ENCODE measurements at places on chromosomes 16 and 17.

GRCh38 chr16:74216319-74216718 lies 80.3 kb upstream of the PSMD7 start:
- no peak for DNase-seq

DNA sequence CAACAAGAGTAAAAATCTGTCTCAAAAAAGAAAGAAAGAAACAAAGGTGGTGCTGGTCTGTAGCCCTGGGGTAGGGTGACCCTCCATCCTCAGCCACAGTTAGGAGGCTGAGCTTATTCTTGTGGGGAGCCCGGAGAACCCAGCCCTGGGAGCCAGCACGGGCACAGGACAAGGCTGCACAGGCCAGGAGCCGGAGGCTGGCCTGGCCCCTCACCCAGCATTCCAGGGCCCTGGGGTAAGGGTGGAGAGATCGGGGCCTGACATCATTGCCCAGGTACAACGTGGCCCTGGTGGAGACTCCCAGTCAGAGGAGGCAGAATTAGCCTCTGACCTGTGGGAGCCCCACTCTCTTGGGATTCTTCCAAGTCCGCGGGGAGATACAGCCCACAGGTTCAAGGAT lies 10.3 kb upstream of the KRT17 start:
- no peak for DNase-seq

GRCh38 chr17:76307966-76308338 lies at the start of gene QRICH2:
TSS of gene QRICH2 (minus strand) at chr17:76308276. CDS start at chr17:76307998, 278 bp downstream.
- no peak for DNase-seq

DNA sequence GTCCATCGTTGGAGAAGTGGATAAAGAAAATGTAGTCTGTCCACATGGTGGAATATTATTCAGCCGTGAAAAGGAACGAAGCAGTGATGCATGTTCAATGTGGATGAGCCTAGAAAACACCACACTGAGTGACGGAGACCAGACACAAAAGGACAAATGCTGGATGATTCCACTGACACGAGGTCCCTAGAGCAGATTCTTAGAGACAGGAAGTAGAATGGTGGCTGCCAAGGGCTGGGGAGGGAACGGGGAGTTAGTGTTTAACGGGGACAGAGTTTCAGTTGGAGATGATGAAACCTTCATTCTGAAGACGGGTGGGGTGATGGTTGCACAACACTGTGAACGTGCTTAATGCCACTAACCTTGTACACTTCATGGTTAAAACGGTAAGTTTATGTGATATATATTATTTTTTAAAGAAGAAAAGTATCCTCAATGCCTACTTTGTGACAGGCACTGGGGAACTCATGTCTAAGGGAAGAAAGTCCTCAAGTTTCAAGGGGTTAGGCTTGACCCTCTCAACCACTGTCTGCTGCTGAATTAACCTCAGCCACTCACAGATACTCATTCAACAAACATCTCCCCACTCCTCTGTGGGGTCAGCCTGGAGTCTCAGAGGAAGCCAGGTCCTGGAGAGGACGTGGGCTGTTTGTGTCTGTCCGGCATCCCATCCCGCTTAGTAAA lies 17.6 kb downstream of the C16orf74 start:
- DNase-seq, result no peak

DNA sequence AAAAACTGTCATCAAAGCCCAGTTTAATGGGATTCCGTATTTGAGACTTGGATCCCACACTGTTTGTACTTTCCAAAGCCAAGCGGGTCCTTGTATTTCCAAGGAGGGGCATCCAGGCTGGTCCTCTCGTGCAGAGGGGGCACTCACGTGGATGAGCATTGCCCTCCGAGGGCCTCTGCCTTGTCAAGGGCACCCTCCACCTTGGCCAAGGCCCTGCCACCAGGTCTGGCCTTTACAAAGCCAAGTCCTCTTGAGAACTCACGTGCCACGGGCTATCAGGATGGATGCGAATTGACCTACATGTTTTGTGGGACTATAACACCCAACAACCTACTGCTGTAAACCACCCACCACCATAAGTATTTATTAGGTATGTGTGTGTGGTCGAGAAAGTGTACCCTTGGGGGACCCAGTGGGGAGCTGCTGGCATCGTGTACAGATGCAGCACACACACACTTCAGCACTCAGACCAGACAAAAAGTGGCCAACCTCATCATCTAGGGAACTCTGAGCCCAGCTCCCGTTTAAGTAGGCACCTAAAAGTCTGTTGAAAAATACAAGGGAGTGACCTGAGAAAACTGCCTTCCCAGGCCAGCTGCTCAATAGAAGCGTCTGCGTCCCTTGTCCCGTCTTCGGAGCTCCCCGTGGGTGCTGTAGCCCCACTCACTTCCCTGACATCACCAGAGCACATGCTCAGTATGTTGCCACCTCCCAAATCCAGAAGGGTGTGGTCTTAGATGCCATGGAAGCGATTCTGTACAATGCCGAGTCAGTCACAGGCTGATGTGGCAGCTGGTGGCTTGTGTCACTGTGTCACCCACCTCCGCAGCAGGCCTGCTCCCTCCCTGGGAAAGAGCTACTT lies 12.9 kb downstream of the MAP1LC3B start:
- no peak for DNase-seq

- DNase-seq, result no peak
Observed at GRCh38 chr17:50715471-50715870, 3.9 kb upstream of the LUC7L3 start.

DNA sequence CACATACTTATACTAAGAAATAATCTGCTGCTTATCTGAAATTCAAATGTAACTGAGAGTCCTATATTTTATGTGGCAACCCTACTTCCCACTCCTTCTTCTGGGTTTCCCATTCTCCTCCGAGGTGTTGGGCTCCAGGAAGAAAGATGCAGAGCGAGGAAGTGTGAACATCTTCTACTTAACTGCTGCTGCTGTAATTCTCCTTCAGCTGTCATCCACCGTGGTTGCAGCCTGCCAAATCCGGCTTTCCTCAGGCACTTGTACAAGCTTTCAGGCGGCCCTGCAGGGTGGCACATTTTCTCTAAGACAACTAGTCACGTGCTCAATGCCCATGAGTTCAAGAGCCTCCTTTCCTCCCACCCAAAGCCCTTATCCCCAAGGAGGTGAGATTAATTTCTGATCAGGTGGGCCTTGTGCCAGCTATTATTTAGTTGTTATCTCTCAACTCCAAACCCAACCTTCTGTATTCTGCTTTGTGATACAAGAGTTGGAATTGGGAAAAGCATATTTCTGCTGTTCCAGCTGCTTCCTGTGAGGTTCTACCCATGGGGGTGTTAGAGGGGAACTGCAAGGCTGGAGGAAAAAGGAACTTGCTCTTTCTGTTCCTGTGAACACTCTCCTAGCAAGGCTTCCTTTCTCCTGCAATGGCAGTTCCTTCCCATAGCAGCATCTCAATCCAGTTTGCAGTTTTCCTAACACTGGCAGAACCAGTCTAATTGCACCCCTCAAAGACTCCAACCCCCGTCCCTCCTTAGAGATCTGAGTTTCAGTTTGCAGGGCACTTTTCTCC lies 67.6 kb upstream of the RBBP6 start:
- DNase-seq, result no peak

DNA sequence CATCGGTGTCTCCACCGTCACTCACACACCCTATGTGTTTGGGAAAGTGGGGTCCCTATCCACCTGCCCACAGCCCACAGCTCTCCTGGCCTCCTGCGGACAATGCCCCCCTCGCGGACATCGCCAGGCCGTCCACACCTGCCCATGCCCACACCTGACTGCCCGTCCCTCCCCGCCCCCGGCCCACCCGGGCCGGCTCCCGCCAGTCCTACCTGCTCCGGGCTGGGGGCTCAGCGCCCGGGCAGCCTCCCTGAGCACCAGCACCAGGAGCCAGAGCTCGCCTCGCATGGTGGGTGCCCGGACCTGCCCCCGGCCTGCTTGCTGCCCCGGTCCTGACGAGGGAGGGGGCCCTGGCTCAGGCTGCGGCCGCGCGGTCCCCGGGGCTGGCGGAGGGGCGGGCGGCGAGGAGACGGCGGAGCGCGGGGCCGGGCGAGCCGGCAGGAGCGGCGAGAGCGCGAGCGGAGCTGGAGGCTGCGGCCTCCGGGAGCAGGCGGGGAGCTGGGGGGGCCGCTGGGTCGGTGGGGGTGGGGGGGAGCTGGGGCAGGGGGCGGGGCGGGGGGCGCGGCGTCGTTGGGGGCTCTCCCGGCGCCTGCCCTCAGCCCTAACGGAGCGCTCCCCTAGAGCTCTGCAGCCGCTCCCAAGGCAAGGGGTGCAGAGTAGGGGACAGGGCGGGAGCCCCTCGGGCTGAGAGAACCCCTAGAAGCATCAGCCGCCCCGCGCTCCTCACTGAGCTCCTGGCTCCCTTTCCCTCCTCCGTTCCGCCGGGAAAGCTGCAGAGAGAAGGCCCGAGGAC lies at the start of gene PLXDC1:
TSS of gene PLXDC1 (minus strand) at position 488 of the 793 bp plus-strand sequence. CDS start at position 288, 200 bp downstream.
- DNase-seq, result no peak

DNA sequence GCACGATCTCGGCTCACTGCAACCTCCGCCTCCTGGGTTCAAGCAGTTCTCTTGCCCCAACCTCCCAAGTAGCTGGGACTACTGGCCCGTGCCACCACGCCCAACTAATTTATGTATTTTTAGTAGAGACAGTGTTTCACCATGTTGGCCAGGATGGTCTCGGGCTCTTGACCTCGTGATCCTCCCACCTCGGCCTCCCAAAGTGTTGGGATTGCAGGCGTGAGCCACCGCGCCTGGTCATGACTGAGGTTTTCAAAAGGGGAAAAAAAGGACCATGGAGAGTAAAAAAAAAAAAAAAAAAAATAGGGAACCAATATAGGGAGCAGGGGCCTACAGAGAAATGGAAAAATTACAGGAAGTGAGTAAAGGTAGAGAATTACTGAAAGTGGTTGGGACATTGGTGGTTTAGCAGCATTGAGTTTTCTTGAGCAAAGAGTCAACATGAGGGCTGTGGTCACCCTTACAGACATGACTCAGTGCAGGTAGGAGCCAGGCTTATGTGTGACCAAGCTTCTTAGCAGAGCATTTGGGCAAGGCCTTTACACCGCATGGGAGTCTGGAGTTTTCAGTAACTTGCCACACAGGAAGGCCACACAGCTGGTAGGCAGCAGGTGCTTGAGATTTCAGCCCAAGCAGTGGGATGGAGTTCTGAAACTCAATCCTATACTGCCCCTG lies 447.3 kb downstream of the HS3ST3B1 start:
- DNase-seq, result no peak

- DNase-seq, result no peak
Observed at GRCh38 chr16:3961449-3961849, 80.9 kb upstream of the CREBBP start.

DNA sequence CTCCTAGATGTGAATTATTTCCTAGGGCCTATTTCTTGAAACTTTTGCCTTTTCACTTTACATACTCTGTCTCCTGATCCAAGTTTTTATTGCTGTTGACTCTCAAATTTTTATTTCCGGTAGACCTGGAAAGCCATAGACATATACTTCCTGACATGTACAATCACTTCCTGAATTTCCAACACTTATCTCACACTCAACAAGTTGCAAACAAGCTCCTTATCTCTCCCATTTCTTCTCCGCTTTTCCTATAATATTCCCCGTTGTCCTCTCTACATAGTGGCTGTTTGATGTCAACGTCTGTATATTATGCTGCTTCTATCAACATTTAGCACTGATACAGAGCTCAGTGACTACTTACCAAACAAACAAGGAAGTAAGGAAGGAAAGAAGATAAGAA lies 59.3 kb downstream of the IKZF3 start:
- DNase-seq, result no peak

DNA sequence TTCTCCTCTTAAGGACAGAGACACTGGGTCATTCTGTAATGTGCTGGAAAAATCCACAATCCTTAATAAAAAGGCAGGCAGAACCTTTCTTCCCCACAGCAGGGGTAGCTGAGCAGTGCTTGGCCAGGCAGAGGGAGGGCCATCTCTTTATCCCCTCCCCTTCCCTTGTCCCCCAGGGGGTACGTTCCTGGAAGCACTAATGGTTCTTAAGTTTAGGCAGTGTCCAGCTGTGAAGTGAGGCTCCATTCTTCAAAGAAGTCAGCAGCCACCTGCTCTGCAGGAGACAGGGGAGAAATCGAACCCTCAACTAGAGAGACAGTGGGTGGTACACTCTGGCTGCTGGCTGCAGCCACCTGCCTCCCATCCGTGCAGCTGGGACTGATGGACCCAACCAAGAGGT lies 533.9 kb upstream of the CDH11 start:
- no peak for DNase-seq

- no peak for DNase-seq
Observed at GRCh38 chr17:45096141-45096540, 35.0 kb downstream of the NMT1 start.

GRCh38 chr16:78552716-78553115 lies 453.3 kb downstream of the WWOX start:
- DNase-seq, result no peak

- DNase-seq, result no peak
Observed at GRCh38 chr16:5706211-5706610, 608.6 kb upstream of the EEF2KMT start.

GRCh38 chr17:57986841-57987580 lies 1.0 kb downstream of the VEZF1 start:
- peak; percentile 60 for DNase-seq

- DNase-seq, result no peak
Observed at GRCh38 chr16:77223184-77223583, 24.0 kb downstream of the SYCE1L start.

DNA sequence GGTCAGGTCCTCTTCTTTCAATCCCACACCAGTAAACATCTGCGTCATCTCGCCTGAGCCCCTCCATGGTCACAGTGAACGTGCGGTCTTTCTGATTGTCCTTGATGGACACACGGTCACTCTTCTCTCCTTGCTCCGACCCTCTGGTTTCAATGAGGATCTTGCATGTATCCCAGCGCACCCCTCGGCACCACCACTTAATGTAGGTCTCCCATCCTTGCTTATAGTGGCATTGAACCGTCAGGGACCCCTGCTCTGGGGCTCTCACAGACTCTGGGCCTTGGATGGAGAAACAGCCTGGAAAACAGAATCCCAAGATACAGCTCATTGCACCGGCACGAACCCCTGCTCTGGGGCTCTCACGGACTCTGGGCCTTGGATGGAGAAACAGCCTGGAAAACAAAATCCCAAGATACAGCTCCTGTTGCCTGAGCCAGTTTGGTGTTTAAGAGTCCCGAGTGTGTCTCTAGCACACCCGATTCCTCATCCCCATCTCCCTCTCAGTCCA lies 5.4 kb downstream of the CD300LB start:
- no peak for DNase-seq

- DNase-seq, result no peak
Observed at GRCh38 chr16:23384878-23385277, 68.1 kb downstream of the COG7 start.

DNA sequence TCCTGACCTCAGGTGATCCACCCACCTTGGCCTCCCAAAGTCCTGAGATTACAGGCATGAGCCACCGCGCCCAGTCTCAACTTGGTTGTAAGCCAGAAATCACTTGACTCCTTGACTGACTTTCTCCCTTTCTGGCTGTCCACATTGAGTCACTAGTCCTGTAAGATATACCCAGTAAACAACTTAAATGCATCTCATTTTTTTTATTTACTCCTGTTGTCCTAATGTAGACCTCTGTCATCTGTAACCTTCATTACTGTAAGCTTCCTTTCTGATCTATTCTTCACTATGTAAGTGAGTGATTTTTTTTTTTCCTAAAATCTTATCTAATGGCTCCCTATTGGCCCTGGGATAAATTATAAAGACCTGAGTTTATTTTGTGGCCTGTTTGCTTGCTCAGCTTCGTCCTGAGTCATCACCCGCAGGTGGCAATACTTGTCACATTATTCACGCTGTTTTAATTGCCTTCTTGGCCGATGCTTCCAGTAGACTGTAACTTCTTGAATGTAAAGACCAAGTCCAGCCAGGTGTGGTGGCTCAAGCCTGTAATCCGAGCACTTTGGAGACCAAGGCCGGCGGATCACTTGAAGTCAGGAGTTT lies 41.0 kb downstream of the PAFAH1B1 start:
- DNase-seq, result no peak

GRCh38 chr17:62064791-62065563 lies at the start of gene MED13:
TSS of gene MED13 (minus strand) at chr17:62065278. CDS start at chr17:62065205, 73 bp downstream.
- peak; percentile 92 for DNase-seq

Data from left lung (tissue), 14 donors.